Activated T-helper 1 cell treated with anti-CD3 and anti-CD28 coated beads, Interleukin-2, amount 50 U/mL, for 16 hours (primary cell): ENCODE measurements at places on chromosomes 12 and 14.

GRCh38 chr12:94516985-94517384, 57.3 kb upstream of the CEP83 start:
- DNase-seq: no peak

GRCh38 chr14:74685056-74685455, 27.8 kb downstream of the AREL1 start:
- no peak for DNase-seq

DNA sequence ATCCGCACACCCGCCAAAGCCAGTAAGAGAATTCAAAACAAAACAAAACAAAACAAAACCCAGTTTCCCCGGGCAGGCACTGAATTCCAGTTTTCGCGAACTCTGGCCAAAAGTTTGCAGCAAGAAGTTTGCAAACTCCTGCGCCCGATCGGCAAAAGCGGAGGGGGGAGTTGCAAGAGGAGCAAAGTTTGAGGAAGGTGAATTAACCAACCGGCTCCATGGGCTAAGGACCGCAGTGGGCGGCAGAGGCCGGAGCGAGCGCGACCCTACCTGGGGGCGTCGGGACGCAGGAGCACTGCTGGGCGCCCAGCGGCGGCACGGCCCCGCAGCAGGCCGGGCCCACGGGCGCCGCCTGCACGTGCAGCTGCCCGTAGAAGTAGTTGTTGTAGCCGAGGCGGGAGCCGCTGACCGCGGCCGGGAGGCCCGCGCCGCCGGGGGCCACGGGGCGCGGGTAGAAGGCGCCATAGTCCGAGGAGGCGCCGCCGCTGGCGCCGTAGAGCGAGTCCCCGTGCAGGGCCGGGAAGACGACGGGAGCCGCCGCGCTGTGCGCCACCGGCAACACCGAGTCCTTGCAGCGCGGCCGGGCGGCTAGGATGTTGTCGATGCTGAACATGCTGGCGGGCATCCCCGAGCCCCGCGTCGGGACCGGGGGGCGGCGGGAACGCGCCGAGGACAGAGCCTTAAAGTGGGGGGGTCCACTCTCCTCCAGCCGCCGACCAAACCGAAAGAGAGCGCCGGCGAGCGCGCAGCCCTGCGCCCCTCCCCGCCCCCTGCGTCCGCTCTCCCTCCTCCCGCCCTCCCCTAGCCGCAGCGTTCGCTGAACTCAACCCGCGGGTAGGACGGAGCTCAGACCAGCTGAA, at the start of gene GSC:
Gene GSC (minus strand): TSS at position 723 of the 860 bp plus-strand sequence. CDS start 98 bp downstream, at position 625.
- no peak for DNase-seq

DNA sequence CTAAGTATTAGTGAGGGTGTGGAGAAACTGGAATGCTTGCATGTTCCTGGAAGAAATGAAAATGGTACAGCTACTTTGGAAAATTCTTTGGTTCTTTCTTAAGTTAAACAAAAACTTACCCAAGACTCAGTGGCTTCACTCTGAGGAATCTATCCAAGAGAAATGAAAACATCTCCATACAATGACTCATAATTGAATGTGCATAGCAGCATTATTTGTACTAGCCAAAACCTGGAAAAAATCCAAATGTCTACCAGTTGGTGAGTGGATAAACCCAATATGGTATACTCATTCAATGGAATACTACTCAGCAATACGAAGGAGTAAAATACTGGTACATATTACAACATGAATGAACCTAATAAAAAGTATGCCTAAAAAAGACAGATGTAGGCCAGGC, 18.0 kb upstream of the CRACR2A start:
- no peak for DNase-seq

DNA sequence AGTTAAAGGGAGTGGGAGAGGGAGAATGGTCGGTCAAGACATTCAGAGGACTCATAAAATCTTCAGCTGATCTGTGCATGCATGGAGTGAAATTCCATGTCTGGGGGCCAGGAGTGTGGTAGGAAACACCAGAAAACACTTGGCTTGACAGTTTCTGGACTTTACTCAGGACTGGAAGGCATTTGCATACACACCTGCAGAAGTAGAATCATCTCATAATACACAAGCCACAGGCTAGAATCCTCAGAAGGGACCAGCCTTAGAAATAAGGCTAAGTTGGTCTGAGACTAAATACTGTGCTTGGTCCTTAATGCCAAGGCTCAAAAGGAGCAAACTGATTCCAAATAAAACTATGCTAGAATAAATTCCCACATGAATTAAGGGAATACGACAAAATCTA, 328.1 kb upstream of the KITLG start:
- DNase-seq: no peak

- DNase-seq: no peak
Observed at GRCh38 chr12:94377599-94377998, 82.1 kb downstream of the CEP83 start.

- no peak for DNase-seq
Observed at GRCh38 chr12:110282300-110282860, 1.3 kb downstream of the ATP2A2 start.

GRCh38 chr12:66065150-66065549, 65.4 kb downstream of the LLPH start:
- no peak for DNase-seq

- DNase-seq: no peak
Observed at GRCh38 chr12:110776410-110776809, 33.7 kb upstream of the PPP1CC start.

- no peak for DNase-seq
Observed at GRCh38 chr12:85695097-85695715, 141.0 kb downstream of the RASSF9 start.

- DNase-seq: no peak
Observed at GRCh38 chr12:7486512-7486911, 17.1 kb downstream of the CD163 start.

DNA sequence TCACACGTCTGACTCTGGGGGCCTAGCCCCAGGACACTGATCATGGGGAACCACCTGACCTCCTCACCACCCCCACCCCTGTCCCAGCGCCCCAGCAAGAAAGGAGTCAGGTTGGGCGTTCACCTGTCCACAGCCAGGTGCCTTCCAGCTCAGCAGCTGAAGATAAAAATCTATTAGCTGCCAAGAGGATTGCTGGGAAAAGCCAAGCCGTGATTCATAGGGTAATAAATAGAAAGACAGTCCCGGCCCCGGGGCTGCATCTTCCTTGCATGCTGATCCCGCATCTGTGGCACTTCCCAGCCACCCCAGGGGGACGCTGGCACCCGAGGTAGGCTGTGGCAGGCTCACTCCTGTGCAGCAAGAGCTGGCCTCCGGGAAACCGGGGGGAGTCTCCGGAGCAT, 70.2 kb upstream of the NCOR2 start:
- no peak for DNase-seq

DNA sequence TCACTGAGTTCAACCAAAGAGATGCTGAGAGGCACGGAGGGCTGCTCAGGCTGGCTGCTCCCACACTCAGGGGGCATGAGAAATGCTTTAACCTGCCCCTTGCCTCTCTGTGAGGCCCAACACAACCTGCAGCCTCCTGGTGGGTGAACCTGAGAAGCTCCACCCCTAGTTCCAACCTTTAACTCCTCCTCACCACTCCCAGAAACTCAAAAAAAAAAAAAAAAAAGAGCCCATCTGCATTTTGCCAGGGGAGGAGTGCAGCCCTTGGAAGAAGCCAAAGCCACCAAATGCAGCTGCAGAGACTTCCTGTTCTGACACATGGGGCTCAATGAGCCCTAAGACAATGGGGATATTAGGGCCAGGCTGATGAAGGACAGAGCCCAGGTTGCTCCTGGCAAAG, 8.9 kb downstream of the KRT4 start:
- no peak for DNase-seq

- DNase-seq: no peak
Observed at GRCh38 chr12:19997656-19998400, 370.5 kb upstream of the PDE3A start.

GRCh38 chr14:74133833-74134481, 49.2 kb downstream of the LIN52 start:
- no peak for DNase-seq

- no peak for DNase-seq
Observed at GRCh38 chr12:108357834-108358579, 18.9 kb upstream of the CMKLR1 start.

GRCh38 chr12:53287741-53288216, 7.6 kb upstream of the PFDN5 start:
- DNase-seq: peak; percentile 55

DNA sequence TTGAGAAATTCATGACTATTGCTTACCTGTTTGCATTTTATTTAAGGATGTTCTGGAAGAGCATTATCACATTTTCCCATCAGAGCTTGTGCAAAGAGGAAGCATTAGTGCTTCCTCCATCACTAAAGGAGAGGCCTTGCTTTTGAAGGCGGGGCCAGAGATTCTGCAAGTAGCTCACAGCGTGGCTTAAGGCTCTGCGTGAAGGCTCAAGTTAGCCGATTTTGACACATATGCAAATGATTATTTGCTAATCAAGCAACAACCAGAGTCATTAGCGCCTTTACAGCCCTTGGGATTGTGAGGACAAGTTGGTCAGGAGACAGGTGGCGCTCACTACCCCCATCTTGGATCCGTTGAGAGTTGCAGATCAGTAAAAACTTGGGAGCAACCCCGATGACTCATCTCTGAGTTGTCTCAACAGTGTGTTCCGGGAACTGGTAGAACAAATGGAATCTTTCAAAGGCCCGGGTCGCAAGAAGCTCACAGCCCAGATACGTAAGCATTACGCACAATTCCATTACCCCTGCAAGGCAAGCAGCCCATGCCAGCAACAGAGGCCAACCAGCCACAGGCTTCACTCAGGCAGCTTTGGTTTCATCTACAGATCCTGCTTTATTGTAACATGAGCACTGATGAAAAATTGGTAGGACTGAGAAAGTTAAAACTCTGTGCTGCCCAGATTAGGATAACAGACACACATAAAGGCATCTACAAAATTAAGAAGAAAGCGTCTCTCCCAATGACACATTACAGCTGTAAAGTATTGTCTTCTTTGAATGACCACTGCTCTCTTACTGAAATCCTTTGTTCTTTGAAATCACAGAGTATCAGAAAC, 34.9 kb upstream of the SPTSSA start:
- DNase-seq: no peak

DNA sequence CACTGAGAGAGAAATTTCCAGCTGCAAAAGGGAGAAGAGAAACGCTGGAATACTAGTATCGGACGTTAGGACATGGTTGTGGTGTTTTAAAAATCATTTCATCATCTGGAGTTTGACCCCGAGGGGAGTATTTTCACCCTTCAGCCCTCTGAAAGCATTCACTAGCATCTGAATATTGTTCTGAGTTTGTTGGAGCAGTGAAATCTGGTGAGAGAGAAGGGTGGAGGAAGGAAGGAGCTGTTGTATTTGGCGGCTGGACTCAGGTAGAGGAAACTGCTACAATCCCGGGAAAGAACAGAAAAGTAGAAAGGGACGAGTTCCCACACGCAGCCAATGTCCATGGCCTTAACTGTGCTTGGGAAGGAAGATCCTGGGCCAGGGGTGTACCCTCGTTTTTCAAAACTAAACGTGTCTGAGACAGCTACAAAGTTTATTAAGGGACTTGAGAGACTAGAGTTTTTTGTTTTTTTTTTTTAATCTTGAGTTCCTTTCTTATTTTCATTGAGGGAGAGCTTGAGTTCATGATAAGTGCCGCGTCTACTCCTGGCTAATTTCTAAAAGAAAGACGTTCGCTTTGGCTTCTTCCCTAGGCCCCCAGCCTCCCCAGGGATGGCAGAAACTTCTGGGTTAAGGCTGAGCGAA, 896 bp upstream of the CDKN1B start:
- DNase-seq: no peak

DNA sequence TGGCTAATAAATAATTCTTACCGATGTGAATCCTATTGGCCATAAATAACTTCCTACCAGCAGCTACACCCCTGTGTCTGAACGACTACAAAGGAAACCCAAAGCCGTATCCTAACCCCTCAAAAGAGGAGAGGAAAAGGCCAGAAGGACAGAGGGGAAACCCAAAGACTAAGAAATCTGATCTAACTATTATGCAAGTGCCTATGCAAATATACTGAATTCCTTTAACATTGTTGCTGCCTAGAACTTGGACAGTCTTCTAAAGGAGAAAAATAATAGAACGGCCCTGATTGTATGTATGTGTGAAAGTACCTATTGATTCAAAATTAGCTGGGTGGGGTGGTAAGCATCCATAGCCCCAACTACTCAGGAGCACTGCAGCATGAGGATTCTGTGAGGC, 997 bp downstream of the PLEKHG7 start:
- DNase-seq: no peak

GRCh38 chr12:56622535-56622934, 7.6 kb downstream of the BAZ2A start:
- no peak for DNase-seq

DNA sequence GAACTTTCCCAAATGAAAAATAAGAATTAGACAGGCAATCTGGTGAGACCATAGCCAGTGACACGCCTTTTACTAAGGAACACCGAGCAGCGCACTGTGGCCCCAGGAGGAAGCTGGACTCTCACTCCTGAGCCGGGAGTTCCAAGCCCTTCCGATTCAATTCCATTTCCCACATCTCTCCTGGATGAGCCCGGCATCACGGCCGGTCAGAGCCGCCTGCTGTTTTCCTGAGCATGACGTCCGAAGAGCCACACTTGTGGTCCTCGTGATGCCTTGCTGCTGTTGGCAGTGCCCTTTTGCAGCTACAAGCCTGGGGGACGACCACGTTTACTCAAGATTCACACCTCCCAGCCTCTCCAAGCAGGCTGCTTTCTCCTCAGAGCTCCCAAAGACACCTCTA, 40.8 kb downstream of the FBXL14 start:
- DNase-seq: no peak

DNA sequence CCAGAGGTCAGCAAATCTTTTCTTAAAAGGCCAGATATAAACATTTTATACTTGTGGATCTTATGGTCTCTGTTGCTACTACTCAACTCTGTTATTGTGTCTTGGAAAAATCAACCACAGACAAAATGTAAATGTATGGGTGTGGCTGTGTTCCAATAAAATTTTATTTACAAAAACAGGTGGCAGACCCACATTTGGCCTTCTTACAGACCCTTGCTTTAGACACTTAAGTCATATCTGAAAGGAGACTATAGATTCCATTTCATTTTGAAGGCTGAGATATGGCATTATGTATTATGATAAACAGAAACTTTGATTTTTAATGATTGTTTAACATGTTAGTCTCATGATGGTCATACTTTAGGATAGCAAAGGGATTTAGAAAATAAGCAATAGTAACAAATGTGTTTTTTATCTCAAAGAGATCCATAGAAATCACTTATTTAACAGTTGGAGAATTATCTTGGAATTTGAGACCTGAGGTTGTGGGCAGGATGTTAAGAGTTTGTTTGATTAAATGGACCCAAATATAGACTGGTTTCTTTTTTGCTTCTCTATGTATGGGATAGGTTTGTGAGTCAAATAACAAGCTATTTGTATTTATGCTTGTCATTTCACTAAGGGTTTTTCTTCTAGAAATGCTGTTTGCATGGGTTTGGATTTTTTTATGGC, 51.2 kb downstream of the PPFIBP1 start:
- DNase-seq: no peak

DNA sequence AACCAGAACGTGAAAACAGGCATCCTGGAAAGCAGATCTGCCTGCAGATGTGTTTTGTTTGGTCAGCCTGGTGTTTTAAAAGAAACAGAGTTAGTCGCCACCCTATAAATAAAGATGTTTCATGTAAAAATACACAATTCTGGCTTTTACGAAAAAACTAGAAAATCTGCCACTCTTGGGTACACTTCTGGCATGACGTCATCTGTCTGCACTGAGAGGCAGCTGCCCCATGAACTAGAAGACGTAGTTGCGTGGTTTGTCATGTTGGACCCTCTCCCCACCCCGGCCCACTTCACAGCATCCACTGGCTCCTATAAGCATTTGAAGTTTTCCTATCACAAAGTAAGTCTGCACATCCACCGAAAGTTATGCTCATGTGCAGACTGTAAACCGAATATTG, 392.5 kb downstream of the GLT1D1 start:
- DNase-seq: no peak

- no peak for DNase-seq
Observed at GRCh38 chr12:106304001-106304421, 1.5 kb downstream of the TCP11L2 start.

GRCh38 chr12:4108803-4109345, 164.7 kb upstream of the CCND2 start:
- no peak for DNase-seq
